ENCODE measurements at places on chromosomes 4 and X.

DNA sequence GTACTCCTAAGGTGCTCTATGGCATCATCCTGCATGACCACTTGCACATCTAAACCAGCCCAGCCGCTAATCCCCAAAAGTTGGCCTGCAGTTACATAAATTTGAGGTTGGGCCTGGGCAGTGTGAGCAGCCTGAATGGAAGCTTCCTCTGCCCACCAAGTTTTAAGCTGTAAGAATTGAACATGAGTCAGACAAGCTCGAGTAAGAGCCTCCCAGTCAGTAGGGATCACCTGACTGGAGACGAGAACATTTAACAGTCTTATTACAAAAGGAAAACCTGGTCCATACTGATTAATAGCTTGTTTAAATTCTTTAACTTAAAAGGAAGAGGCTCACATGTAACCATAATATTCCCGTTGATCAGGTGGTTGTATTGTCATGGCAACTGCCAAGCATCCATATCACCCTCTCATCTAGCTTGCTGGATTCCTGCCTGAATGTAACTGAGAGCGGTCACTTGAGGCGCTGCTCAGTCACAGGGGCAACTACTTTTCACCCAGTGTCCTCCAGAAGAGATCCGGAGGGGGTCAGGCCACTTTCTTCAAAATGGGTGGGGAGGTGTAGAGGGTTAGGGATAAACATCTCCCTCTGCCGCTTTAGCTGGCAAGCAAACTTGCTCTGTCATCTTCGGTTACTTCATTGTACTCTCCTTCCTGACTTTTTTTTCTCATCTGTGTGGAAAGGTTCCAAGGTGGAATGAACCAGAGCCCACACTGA is 56.6 kb upstream of the WDR1 start:
- no peak for DNase-seq

DNA sequence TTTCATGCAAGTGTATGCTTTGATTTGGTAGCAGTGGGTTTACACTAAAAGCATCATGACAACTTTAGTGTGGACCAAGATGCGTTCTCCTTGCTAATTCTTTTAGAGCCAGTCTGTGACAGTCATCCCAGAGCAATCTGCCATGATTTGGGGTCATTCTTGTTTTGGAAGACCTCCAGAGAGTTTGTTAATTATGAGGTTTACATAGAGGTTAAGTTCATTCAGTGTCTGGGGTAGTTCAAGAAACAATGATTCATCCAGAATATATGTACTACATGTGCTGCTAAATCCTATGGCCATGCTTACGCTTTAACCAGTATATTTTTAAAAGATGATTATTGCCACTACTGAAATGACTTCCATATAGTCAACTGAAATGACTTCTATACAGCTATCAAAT is 328.5 kb upstream of the AGA start:
- no peak for DNase-seq

DNA sequence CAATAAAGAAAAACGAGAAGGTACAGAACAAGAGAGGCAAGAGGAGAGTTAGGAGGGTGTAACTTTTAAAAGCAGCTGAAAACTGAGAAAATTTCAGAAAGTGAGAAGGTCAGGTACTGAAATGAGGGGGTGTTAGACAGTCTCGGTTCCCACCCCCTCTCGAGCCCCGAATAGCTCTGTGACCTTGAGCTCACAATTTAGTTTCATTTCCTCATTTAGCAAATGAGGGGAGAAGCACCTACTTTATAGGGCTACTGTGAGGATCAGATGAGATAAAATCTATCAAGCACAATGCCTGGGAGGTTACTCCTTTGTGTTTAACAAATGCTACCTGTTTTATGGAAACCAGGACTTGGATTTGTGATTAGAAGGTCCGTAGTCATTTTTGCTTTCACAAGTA is 4.9 kb downstream of the UGT8 start:
- DNase-seq, result no peak

DNA sequence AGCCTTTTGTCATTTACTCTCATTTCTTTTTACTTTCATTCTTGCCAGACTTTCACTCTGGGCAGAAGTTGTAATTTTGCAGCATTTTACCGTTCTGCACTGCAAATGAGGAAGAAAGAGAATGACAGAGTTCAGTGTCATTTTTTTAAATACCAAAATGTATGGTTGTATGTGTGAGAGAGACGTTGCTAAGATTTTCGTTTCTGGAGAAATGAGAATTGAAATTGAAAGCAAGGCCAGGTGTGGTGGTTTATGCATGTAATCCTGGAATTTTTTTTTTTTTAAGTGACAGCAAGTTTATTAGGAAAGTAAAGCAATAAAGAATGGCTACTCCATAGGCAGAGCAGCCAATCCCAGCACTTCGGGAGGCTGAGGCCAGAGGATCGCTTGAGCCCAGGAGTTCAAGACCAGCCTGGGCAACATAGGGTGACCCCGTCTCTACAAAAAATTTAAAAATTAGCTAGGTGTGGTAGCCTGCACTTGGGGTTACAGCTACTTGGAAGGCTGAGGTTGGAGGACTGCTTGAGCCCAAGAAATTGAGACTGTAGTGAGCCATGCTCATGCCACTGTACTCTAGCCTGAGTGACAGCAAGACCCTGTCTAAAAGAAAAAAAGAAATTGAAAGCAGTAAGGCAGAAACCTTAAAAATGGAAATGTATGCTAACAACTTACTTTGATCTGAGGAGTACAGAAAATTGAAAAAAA is 12.9 kb downstream of the DCK start:
- DNase-seq, result no peak

GRCh38 chrX:87808576-87809243 is 291.1 kb downstream of the KLHL4 start:
- no peak for DNase-seq

GRCh38 chr4:97317201-97317600 is 826.1 kb downstream of the STPG2 start:
- DNase-seq, result no peak

DNA sequence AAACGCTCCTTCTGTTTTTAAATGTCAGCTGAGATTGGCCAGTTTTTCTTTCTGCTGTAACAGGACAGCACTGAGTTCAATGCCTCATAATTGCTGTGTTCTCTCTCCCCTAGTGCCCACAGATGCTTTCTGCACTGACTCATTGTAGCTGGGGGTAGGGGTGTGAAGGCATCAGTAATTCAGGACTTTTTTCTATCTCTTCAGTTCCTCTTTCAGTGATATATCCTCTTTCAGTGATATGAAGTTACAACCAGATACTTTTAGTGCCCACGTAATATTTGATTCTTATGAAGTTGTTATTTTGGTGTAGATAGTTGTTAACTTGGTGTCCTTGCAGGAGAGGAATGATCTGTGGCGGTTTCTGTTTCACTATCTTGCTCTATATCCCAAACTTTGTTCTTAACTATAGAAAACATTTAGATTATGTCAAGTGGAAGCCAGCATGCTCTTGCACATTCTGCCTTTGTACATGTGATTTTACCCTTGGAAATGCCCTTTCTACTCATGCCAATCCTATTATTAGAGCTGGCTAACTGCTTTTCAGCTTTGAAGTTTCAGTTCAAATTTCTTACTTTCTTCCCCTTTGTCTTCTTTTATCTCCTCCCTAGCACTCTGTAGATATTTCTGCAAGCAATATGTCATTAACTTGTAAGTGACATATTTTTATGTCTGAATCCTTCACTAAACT is 1258.4 kb downstream of the FAM133A start:
- DNase-seq, result no peak

GRCh38 chrX:33142331-33142730 is 69.0 kb downstream of the DMD start:
- DNase-seq, result no peak

DNA sequence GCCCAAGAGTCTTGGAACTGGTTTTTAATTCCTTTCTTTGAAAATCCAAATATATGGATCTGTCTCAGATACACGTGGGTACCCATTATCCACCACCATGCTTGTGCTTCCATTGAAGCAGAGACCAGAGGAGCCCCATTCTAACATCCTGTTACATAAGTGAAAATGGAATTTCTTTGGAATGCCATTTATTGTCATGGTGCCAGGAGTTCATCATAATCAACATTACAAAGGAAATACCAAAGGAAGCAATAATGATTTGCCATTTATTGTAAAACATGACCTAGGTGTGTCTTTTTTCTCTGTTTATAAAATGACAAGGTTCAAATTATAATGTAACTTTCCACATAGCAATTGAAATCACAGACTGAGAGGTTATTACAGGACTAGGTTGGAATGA is 61.7 kb downstream of the PALLD start:
- DNase-seq, result no peak

DNA sequence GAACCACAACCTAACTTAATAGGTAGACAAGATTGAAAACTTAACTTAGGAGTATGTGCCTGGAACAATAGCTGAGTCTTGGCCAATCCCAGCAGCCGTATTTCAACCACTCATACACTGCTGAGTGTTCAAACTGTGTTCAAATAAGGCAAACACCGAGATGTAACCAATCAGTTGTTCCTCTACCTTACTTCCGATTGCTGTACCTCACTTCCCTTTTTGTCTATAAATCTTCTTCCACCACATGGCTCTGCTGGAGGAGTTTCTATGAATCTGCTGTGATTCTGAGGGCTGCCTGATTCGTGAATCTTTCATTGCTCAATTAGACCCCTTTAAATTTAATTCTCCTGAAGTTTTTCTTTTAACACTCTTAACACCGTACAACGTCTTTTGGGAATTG is 108.0 kb downstream of the ANAPC4 start:
- DNase-seq, result no peak

- no peak for DNase-seq
Observed at GRCh38 chrX:9938516-9938915, 28.6 kb upstream of the CLDN34 start.

DNA sequence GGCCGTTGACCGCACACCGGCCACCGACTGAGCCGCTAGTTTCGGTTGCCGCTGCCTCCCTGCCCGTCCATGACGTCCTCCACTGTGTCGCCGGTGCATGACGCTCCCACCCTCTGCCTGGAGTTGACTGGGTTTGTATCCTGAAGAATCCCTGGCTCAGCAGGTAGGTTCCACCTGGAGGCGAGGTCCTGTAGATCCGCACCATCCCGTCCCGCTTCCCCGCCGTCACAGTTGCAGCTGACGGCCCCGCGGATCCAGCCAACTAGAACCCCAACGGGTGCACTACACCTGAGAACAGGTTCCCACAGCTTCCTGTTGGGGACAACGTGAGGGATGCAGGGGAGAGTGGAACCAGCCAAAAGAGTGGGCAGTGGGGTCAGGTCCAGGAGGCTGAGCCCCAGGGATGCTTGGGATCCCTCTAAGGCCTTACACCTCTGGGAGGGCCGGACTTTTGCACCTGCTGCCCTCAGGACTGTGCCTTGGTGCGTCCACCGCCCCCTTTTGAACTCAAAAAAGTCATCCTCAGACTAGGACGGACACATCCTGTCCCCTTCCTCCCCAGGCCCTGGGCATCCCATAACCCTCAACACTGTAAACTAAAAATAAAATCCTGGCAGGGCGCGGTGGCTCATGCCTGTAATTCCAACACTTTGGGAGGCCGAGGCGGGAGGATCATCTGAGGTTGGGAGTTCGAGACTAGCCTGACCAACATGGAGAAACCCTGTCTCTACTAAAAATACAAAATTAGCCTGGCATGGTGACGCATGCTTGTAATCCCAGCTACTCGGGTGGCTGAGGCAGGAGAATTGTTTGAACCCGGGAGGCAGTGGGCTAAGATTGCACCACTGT is 1.1 kb upstream of the SLBP start:
- DNase-seq, result no peak

DNA sequence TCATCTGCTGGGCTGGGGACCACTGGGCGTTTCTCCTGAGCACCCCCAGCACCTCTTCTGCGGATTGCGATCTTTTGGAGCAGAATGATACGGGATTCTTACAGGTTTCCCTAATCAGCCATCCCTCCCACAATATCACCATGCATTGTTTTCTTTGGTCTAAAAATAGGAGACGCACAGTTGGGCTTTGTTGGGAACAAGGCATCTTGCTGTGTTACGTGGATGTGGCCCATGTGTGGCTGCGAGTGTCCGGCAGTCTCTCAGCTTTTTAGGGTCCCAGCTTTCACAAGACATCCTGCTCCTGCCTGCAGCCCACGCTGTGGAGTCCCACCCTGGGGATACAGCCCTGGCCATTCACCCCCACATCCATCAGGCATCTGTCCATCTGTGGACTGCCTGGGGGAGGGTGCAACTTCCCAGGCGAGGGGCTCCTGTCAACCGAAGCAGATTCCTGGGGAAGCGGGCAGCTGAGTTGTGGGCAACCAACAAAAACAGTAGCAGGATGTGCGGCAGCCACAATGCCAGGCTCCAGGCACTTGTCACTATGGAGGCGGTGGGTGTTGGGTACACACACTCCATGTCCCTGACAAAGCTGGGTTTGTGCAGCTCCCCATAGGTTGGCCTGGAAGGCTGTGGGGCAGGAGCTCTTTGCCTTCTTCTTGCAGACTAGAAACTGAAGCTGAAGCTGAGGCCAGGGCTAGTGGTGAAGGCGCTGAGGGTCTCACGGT is 185.5 kb upstream of the PSAPL1 start:
- DNase-seq, result no peak

DNA sequence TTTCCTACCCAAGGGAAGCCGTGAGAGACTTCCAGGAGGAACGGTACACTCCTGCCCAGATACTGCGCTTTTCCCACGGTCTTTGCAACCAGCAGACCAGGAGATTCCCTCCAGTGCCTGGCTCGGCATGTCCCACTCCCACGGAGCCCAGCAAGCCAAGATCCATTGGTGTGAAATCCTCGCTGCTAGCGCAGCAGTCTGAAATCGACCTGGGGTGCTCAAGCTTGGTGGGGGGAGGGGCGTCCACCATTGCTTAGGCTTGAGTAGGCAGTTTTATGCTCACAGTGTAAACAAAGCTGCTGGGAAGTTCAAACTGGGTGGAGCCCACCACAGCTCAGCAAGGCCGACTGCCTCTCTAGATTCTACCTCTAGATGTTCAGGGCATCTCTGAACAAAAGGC is 284.8 kb upstream of the FGF13 start:
- no peak for DNase-seq

DNA sequence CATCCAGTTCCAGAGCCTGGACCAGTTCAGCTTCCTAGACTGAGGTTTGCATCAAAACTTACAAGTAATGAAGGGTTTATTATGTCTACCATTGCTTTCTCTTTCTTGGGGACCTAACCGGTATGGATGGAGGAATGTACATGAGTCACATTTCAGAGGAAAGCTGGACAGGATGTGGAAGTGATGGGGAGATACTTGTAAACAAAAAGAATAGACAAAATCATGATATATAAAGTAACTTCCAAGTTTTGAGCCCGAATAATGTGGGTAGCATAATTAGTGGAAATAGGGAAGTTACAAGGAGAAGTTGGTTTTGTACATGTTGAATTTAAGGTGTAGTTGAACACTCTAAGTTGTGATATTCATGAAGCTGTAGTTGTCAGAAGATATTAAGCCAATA is 15.0 kb downstream of the FNIP2 start:
- DNase-seq, result no peak

DNA sequence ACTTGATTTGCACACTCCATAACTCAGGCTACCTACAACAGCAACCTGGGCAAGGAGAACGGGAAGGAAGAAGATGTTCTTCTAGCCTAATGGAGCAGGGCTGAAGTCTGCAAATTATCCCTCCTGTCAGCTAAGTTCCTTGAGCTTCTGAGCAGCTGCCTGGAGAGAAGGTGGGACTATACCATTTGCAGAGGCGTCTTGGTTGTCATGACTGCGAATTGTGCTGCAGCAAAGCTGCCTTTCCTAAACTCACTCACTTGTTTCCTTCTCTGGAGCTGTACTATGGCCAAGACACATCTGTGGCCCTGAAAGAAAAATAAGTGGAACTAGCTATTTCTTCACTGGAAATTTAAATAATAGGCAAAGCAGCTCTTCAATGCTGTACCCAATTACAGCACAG is 682.4 kb upstream of the GRIA3 start:
- no peak for DNase-seq

- DNase-seq, result no peak
Observed at GRCh38 chr4:121307445-121308327, 73.1 kb downstream of the QRFPR start.

Data from stimulated activated CD8-positive, alpha-beta memory T cell treated with anti-CD3 and anti-CD28 coated beads, Interleukin-4, amount 100 ng/mL, for 4 hours (primary cell).